Adrenal gland (tissue), 19 donors: ENCODE measurements at places on chromosomes 6 and 20. TPM values are rescaled to one million over a fixed set of nuclear protein-coding genes. Genes with fewer than 3 reads are reported as not detected.

Gene TFAP2A
- total RNA-seq = not detected

Gene GRM4
- total RNA-seq = 0.06 TPM

GRCh38 chr6:16654701-16655100 is 106.6 kb downstream of the ATXN1 start:
- H3K27me3 ChIP-seq = no peaks in the 10 kb centered on the region
- DNase-seq = no peak
- H3K36me3 ChIP-seq = no peaks in the 10 kb centered on the region
- no peak overlapping the region for H3K27ac ChIP-seq
- H3K4me3 ChIP-seq = no peak overlapping the region
- H3K4me1 ChIP-seq = peaks cover 8% of the 10 kb centered on the region

DNA sequence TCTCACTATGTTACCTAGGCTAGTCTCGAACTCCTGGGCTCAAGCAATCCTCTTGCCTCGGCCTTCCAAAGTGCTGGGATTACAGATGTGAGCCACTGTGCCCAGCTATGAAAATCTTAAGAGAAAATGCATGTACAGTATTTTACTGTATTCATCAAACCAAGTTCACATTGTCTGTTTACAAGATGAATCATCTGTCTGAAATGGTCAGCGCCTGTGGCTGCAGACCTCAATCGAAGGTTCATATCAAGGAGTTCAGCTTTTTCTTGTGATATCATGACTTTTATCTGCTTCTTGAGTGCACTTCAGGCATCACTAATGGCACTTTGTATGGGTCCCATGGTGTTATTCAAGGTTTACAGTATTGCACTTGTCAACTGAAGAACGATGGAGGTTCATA is 155.1 kb downstream of the SLC16A10 start:
- no peaks in the 10 kb centered on the region for H3K36me3 ChIP-seq
- H3K4me3 ChIP-seq = no peak overlapping the region
- no peak overlapping the region for H3K27ac ChIP-seq
- no peaks in the 10 kb centered on the region for H3K4me1 ChIP-seq
- no peak for DNase-seq

GRCh38 chr6:104483225-104483834 is 376.4 kb downstream of the HACE1 start:
- DNase-seq = no peak
- H3K4me1 ChIP-seq = no peaks in the 10 kb centered on the region
- H3K27me3 ChIP-seq = no peaks in the 10 kb centered on the region
- H3K27ac ChIP-seq = no peak overlapping the region

DNA sequence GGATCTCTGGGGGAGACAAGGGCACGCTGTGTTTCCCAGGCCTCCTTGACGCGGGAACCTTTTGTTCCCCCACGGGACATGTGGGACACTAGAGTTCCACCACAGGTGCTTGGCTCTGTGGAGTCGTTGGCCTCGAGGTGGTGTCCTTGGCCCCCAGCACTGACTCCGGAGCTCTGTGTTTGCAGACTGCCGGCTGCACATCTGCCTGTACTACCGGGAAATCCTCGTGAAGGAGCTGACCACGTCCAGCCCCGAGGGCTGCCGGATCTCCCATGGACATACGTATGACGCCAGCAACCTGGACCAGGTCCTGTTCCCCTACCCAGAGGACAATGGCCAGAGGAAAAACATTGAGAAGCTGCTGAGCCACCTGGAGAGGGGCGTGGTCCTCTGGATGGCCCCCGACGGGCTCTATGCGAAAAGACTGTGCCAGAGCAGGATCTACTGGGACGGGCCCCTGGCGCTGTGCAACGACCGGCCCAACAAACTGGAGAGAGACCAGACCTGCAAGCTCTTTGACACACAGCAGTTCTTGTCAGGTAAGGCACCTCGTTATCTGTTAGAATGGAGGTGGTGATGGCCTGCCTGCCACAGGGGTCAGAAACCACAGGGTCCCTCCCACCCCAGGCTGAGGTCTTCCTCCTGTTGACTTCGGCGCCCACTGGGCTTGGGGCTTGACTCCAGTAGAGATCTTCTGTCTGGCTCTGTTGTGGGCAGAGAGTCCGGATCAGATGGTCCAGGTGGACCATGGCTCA is 9.9 kb downstream of the IRF4 start:
- no peaks in the 10 kb centered on the region for H3K36me3 ChIP-seq
- no peaks in the 10 kb centered on the region for H3K4me1 ChIP-seq
- DNase-seq = no peak
- no peak overlapping the region for H3K4me3 ChIP-seq
- no peak overlapping the region for H3K27ac ChIP-seq

Gene FAM83D
- not detected for total RNA-seq

Gene LRRC73
- 1.4 TPM for total RNA-seq

DNA sequence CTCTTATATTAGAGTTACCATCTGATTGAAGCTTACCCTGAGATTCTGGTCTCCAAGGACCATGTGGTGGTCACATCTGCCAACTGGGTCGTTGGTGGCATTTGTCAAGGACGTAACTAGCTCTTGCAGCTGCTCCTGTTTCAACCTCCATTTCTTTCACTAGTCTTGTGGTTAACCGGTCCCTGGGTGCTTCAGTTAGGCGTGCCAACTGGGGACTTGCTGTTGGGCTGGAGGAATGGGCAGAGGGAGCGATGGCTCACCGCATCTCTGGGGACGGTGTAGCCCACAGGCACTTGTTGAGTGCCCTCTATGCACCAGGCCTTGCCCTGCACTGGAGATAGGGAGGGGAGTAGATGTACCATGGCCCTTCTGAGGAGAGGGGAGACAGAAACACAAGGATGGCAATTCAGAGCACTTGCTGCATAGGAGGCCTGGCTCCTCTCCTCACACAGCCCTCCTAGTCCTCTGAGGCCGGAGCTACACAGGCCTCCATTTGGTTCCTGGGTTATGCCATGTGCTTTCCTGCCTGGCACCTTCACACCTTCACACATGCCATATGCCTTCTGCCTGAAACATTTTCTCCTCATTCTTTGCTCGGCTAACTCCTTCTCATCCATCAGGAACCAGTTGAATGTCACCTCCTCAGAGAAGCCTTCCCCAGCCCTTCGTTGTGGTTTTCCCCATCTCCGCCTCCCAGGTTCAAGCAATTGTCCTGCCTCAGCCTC is 20.0 kb upstream of the ASXL1 start:
- no peaks in the 10 kb centered on the region for H3K36me3 ChIP-seq
- no peaks in the 10 kb centered on the region for H3K27me3 ChIP-seq
- no peak overlapping the region for H3K4me3 ChIP-seq
- no peak overlapping the region for H3K27ac ChIP-seq
- DNase-seq = no peak

GRCh38 chr6:127249621-127250020 is 17.0 kb upstream of the RNF146 start:
- no peaks in the 10 kb centered on the region for H3K4me1 ChIP-seq
- DNase-seq = no peak
- no peaks in the 10 kb centered on the region for H3K36me3 ChIP-seq
- no peaks in the 10 kb centered on the region for H3K27me3 ChIP-seq
- no peak overlapping the region for H3K27ac ChIP-seq

GRCh38 chr6:37007340-37008043 is 2.0 kb downstream of the FGD2 start:
- no peak overlapping the region for H3K4me3 ChIP-seq
- no peak overlapping the region for H3K27ac ChIP-seq
- no peak for DNase-seq
- no peaks in the 10 kb centered on the region for H3K36me3 ChIP-seq

Gene CFB
- total RNA-seq = 147 TPM

DNA sequence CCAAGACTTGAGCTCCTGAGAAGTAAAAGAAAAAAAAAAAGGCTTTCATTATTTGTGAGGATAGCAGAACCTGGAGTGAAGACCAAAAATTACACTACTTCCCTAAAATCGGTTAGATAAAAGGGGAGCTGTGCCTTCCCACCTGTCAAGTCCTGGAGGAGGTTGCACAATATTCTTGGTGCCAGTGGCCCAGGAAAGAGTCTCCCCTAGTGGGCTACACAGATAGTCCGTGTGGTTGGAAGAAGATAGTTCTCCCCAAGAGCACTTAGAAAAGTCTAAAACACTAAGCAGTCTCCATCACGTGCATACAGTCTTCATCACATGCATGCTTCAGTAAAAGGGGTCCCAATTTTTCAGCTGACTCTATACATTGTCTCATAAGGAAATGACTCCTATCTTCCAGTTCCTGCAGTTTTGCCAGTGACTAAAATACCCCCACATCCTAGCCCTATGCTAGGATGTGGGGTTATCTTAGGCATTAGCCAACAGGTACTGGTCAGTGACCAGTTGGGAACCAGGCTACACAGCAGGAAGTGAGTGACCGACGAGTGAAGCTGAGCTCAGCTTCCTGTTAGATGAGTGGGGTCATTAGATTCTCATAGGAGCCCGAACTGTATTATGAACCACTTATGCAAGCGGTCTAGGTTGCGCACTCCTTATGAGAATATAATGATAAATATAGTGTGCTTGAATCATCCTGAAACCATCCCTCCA is 199.5 kb upstream of the FAM83B start:
- no peak overlapping the region for H3K27ac ChIP-seq
- H3K4me3 ChIP-seq = no peak overlapping the region
- no peaks in the 10 kb centered on the region for H3K27me3 ChIP-seq
- H3K36me3 ChIP-seq = no peaks in the 10 kb centered on the region
- DNase-seq = no peak

GRCh38 chr6:19463250-19463649 is 373.9 kb upstream of the ID4 start:
- DNase-seq = no peak
- H3K27me3 ChIP-seq = no peaks in the 10 kb centered on the region
- no peaks in the 10 kb centered on the region for H3K36me3 ChIP-seq
- no peaks in the 10 kb centered on the region for H3K4me1 ChIP-seq
- H3K27ac ChIP-seq = no peak overlapping the region
- H3K4me3 ChIP-seq = no peak overlapping the region

DNA sequence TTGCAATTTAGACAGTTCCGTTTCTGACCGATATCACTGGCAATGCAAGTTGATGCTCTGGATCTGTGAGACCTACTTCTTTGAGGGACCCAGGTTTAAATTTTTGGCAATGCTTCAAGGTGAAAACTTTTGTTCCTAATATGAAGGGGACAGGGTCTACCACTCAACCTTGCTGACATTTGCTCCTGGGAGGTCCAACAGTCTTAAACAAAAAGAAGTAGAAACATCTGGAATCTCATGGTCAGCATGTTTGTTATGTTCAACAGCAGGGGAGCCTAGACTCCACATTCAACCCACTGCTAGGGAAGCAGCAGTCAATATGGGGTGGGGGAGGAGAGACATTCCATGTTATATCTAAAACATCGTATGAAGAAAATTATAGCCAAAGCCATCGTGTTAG is 196.4 kb downstream of the SIM1 start:
- H3K4me1 ChIP-seq = no peaks in the 10 kb centered on the region
- no peak for DNase-seq
- no peak overlapping the region for H3K4me3 ChIP-seq
- H3K36me3 ChIP-seq = no peaks in the 10 kb centered on the region

Gene PCK1
- 0.27 TPM for total RNA-seq

DNA sequence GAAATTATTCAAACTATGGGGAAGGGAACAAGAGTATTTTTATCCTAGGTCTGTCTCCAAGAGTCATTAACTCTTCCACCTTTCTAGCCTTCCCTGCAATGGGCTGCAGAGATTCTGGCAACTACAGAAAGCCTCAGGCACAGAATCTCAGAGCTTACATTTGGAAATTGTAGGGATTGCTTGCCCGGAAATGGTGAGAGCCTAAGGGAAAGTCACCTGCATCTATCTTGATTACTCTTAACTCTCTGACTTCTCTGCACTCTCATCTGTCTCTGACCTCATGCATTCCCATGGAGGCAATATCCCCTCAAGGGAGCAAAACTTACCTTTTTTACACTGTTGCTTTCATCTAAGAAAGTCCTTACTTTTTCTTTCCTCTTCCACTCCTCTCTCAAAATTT is 513.2 kb upstream of the MARCKS start:
- no peak overlapping the region for H3K4me3 ChIP-seq
- no peaks in the 10 kb centered on the region for H3K36me3 ChIP-seq
- no peaks in the 10 kb centered on the region for H3K27me3 ChIP-seq
- H3K27ac ChIP-seq = no peak overlapping the region
- no peaks in the 10 kb centered on the region for H3K4me1 ChIP-seq

Gene PRND
- not detected for total RNA-seq

DNA sequence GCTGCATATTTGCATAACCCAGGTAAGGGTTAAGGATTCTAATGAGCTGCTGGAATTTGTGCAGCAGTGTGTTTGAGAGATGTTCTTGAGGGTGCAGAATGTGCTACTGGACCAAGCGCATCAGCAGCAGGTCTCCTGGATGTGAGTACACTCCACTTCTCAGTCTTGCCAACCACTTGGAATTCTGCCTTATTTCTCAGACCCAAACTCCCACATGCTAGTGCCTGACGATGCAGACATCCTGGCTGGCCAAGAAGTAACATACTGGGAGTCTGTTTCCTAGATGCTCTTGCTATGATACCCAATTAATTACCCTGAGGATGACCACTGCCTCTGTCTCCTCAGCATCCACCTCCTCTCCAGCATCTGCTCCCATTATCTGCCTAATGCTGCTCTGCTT is 186.6 kb downstream of the MOXD1 start:
- H3K36me3 ChIP-seq = no peaks in the 10 kb centered on the region
- no peaks in the 10 kb centered on the region for H3K4me1 ChIP-seq
- no peak for DNase-seq
- H3K27me3 ChIP-seq = no peaks in the 10 kb centered on the region
- H3K4me3 ChIP-seq = no peak overlapping the region

Gene DAAM2
- 57.6 TPM for total RNA-seq

Gene CTCFL
- total RNA-seq = not detected

Gene CAPN11
- total RNA-seq = 2.1 TPM

DNA sequence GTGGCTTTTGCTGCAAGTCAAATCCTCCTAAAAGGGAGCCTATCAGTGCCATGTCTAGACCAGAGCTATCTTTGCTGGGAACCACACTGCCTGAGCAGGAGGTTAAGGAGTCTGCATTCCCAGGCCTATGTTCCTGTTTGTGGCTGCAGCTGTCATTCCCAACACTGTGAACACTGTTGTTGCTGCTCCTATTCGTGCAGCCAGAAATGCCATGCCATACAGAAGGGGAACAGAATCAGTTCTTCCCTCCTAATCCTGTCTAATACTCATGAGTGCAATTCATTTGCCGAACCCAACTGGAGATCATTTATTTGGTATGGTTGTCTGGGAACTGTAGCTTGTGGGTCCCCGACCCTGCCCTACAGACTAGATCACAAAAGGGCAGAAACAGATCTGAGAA is 406.5 kb upstream of the GJE1 start:
- no peaks in the 10 kb centered on the region for H3K4me1 ChIP-seq
- H3K27ac ChIP-seq = no peak overlapping the region
- no peaks in the 10 kb centered on the region for H3K36me3 ChIP-seq
- H3K4me3 ChIP-seq = no peak overlapping the region
- DNase-seq = no peak

GRCh38 chr6:116575227-116575626 is 3.9 kb downstream of the RWDD1 start:
- DNase-seq = no peak
- H3K36me3 ChIP-seq = no peaks in the 10 kb centered on the region
- no peak overlapping the region for H3K4me3 ChIP-seq
- H3K27me3 ChIP-seq = no peaks in the 10 kb centered on the region

Gene SYCP2
- 0.92 TPM for total RNA-seq

Gene RPP21
- 105 TPM for total RNA-seq
